ENCODE measurements at places on chromosomes 16 and 17.

DNA sequence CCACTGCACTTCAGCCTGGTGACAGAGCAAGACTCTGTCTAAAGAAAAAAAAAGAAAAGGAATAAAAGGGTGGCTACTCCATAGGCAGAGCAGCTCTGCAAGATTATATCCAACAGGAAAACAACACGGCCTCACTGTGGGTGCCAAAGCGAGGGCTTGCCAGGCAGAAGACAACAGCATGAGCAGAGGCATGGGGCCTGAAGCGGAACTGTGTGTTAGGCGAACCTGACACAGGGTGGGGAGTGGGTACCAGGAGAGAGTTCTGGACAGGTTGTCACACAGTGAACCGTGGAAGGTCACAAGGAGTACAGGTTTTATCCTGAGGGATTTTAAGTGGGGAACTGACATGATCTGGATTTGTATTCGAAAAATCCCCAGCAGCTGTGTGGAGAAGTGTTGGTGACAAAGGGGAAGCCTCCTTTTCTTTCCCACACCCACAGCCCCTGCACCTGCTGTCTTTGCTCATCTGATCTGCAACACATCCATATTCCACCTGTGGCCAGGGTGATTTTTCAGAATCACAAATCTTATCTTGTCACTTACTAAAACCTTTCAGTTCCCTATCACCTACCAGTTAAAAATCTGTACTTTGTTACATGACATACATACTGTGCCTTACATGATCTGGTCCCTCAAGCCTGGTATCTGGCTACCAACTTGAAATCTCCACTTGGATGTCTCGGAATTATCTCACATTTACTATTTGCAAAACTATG is 23.2 kb upstream of the ARHGAP17 start:
- no peak for DNase-seq

- no peak for DNase-seq
Measured at GRCh38 chr16:17827313-17827712, 356.6 kb upstream of the XYLT1 start.

DNA sequence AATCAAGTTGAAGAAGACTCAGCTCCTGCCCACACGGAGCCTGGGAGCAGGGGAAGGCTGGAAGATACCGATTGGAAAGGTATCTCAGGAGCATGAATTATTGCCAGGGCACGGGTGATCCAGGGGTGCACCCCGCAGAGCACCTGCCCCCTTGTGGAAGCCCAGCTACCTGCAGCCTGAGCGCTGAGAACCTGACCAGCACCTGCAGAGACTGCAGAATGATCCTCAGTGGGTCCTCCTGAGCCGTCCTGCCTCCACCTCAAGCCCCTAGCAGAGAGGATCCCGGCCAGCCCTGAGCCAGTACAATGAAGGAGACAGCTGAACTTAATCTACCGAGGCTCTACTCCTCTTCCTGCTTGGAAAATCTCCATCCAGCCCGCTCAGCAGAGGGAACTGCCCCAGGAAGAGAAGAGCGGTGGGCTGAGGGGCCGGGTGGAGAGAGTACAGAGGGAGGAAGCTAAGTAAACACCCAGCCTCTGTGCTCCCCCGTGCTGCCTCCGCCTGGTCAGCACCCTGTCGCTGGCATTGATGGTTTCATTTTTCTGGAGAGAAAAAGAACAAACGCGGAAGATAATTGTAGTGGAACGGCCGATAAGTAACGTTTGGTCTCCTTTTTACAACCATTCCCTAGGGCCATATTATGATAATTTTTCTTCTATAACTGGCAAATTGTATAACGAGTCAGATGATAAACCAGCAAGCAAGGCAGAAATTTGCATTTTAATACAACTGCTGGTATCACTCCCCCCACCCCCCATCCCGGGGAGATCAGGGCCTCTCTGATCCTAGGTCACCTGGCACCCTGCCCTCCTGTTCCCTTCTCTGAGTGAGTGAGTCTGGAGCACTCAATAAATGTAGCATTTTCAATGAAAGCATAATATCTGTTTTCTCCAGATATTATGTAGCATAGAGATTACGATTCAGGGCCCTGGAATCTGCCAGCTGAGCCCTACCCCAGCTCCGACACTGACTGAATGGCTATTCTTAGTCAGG is 204.5 kb upstream of the RPL38 start:
- peak; percentile 74 for DNase-seq

DNA sequence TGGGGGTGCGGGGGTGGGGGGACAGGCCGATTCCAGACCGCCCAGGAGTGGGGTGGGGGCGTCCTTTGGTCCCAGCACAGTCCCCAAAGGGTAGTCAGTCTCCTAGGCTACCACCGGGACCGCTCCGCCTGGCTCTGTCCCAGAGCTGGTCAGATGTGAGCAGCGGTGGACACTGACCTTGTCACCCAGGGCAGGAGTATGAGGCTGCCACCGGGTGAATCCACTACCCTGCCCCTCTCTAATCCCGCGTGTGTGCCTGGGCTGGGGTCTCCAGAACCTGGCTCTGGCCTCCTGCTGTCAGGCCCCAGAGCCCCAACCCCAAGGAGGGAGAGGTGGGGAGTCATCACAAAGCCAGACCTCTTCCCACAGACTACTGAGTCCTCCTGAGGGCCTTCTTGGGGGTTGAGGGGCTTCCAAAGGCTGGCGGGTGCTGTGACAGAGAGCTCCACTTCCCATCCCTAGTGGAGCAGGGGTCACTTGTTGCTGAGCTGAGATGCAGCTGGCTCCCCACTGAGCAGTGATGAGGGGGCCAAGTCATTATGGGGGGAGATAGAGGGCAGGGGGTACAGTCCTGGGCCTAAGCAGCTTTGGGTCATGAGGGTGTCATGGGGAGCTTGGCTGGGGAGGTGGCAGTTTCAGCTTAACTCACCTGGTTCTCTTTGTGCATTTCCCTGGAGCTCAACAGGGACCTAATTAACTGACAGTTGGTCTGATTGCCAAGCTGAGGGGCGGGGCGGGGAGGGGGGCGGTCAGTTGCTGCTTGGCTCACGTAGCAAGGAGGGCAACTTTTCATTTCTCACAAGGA is 1.2 kb downstream of the PPP1R1B start:
- no peak for DNase-seq
